ENCODE measurements at places on chromosomes 3 and 15.
A peak's percentile ranks its signal among the peaks of the same experiment; 100 is the strongest.

GRCh38 chr3:125289429-125289981 is 77.0 kb upstream of the SLC12A8 start:
- no peak for DNase-seq

- DNase-seq = no peak
Observed at GRCh38 chr3:122406198-122406597, 9.7 kb downstream of the WDR5B start.

DNA sequence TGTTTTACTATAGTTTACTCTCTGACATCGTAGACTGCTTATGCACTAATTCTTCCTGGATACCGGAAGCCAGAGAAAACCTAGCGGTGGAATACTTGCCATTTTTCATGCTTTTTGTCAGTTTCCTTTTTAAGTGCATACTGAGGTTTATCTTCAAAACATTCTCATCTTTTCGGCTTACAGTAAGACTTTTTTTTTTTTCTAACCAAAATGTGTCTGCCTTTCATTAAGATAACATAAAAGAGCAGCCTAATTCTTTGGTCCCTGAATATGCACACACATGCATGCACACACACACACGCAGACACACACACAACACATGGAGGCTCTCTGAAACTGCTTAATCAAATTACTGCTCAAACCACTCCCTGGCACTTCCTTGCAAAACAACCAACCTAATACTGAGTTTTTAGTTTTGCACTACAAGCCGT is 1.3 kb downstream of the ZNF445 start:
- peak; percentile 39 for DNase-seq

- DNase-seq = no peak
Observed at GRCh38 chr3:44055951-44056350, 185.7 kb upstream of the TOPAZ1 start.

GRCh38 chr15:22810033-22810852 is 23.8 kb downstream of the NIPA1 start:
- no peak for DNase-seq

GRCh38 chr3:171666516-171666915 is 143.8 kb downstream of the PLD1 start:
- no peak for DNase-seq

DNA sequence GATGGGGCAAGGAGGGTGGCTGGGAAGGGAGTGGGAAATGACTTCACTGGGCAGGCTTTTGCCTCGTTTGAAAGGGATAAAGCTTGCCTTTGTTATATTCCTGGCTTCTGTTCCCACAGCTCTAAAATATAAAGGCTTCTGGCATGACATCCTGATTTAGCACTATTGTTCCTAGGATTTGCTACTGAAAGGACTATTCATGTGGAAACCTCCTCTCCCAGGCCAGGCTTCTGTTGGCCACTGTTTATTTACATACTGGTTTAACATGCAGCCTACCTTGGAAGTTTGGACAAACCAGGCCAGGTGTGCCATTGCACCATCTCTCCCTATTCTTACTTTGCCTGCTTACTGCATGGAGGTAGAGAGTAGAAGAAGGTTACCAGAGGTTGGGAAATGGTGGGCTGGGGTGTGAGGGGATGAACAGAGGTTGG is 2.4 kb upstream of the LMCD1 start:
- DNase-seq = no peak

- DNase-seq = peak; percentile 67
Observed at GRCh38 chr3:64150623-64151207, 74.6 kb downstream of the PRICKLE2 start.

- no peak for DNase-seq
Observed at GRCh38 chr3:98806521-98806920, 43.4 kb downstream of the ST3GAL6 start.

DNA sequence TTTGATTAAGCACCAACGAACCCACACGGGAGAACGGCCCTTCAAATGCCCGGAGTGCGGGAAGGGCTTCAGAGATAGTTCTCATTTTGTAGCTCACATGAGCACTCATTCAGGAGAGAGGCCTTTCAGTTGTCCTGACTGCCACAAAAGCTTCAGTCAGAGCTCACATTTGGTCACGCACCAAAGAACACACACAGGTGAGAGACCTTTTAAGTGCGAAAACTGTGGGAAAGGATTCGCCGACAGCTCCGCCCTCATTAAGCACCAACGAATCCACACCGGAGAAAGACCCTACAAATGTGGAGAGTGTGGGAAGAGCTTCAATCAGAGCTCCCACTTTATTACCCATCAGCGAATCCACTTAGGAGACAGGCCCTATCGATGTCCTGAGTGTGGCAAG is 8.7 kb downstream of the ZNF774 start:
- DNase-seq = no peak

GRCh38 chr3:25438791-25439555 is 10.9 kb downstream of the RARB start:
- no peak for DNase-seq

GRCh38 chr15:92606126-92606835 is 49.3 kb downstream of the FAM174B start:
- DNase-seq = no peak

DNA sequence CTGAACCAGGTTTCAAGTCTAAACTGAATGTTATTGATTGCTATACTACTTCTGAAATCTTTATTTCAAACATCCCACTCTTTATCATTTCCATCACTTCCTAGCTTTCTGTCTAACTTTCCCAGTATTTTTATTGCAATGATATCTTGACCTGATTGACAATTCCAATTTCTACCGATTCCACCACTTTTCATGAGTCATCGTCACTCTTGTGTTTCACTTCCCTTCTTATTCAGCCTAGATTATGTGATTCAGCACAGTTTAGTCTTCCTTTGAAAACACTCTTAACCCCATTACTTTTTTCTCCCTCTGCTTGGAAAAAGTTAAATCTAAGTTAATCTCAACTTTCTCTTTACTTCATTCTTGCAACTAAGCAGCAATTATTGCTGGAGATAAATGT is 62.6 kb downstream of the SLC7A14 start:
- DNase-seq = peak; percentile 63

DNA sequence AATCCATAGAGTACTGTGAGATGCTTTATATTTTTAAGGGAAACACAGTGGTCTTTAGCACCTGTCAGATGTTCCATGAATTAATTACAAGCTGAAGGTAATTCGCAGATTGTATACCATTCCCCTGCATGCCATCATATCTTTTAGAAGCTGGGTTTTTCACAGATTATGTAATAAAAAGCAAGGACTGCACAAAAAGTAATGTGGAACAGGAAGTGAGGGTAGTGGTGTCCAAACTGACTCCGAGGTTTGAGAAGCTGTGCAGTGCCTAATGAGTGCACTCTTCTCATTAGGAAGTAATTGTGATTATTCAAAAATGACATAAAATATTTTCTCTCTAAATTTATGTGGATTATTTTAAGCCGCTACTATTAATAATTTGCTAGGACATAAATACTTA is 123.2 kb downstream of the GOLIM4 start:
- no peak for DNase-seq

GRCh38 chr15:99326235-99326634 is 75.0 kb downstream of the LRRC28 start:
- no peak for DNase-seq

- no peak for DNase-seq
Observed at GRCh38 chr3:127121885-127122284, 71.0 kb upstream of the PRR23E start.

DNA sequence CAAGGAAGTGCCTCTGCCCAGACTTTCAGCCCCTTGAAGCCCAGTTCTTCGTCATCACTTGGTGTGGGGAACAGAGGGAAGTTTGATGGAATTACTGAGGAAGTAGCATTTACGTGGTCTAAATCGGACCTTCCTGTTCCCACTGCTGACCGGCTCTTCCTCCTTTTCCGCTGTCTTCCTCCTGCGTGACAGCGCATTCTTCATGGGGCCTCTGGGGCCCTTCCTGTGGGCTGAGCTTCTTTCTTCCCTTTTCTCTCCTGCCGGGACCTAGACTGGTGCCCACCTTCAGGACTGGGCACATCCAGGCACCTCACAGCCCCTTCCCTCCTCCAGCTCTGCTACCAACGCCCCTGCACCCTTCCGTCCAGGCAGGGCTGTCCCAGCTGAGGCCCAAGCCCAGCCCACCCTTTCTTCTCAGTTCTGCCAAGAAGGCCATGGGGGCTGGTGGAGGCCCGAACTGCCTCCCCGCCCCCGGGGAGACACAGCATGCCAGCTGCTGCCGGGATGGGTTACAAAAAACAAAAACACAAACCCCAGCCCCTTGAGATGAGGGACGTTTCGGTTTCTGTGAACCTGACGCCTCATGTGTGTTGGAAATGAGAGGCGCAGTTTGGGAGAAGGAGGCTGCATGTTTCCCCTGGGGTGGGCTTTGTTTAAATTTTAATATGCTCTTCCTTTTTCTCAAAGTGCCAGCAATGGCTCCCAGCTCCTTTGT is 19.1 kb downstream of the ZNF710 start:
- DNase-seq = no peak

DNA sequence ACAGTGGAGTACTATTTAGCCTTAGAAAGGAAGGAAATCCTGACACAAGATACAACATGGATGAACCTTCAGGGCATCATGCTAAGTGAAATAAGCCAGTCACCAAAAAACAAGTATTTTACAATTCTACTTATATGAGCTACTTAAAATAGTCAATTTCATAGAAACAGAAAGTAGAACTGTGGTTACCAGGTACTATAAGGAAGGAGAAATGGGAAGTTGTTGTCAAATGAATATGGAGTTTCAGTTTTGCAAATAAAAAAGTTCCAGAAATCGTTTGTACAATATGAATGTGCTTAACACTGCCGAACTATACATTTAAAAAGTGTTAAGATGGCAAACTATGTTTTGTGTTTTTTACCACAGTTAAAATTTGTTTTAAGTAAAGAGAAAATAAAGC is 26.8 kb downstream of the TRANK1 start:
- DNase-seq = no peak

DNA sequence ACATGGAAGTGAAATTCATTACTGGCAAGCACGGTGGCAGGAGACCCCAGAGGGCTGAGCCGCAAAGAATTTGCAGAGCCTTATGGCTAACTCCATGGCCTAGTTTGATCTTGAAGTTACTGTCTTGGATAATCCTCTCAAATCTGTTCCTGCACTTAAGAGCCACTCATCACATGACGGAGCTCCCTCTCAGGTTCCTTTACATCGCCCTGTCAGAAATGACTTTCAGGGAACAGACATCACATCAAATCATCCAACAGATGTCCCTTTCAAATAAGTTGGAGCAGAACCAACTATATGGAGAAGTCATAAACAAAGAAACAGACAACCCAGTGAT is 328.8 kb upstream of the THBS1 start:
- DNase-seq = no peak

- peak; percentile 84 for DNase-seq
Observed at GRCh38 chr3:172673210-172673679, 37.6 kb downstream of the NCEH1 start.

DNA sequence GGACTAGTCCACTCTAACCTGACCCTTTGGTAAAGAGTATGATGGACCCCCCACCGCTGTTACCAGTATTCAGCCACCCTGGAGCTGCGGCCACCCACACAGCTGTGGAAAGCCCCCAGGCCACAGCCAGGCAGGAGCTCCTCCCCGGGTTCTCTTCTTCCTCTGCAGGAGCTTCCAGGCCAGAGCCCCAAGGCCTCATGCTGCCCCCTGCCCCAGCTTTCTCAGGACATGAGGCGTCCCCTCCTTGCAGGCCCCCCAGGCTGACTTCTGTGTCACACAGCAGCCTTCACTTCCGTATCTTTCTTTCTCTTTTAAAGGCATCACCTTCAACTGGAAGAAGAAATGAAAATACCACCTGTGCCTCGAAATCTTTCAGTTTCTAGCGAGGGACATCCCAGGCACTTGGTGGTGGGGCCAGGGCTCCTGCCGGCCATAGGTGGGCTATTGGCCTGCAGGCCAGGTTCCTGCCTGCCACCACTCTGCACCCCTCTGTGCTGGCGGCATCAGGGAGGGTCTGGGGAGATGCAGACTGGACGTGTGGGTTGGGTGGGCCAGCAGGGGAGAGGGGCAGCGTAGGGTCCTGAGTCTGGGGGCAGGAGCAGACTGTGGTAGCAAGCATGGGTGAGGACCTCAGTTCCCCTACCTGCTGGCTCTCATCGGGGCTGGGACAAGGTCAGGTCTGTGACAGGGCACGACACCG is 19.9 kb downstream of the KLF13 start:
- DNase-seq = no peak

GRCh38 chr3:133408961-133409360 is 9.1 kb downstream of the BFSP2 start:
- DNase-seq = no peak

DNA sequence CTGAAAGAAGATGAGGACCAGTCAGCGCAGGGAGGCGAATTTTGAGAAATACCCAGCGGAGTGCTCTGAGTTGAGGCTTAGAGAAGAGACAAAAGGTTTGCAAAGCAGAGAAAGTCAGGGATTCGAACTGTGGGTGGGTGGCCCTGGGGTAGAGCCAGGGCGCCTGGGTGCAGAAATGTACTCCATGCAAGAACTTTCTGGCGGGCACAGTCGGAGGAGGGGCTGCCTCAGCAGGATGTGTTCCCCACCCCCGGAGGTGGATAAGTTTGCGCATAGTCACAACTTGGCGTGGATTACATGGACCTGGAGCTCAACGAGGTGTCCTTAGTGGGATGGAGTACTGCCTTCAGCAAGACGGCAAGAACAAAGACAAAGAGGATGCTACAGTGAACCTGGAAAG is 117.3 kb upstream of the ALDH1A3 start:
- DNase-seq = no peak

- peak; percentile 95 for DNase-seq
Observed at GRCh38 chr3:98977520-98977919, 76.0 kb upstream of the DCBLD2 start.

GRCh38 chr15:85112997-85113396 is 131.3 kb downstream of the PDE8A start:
- DNase-seq = no peak

GRCh38 chr3:124201786-124202185 is 209.9 kb upstream of the ROPN1 start:
- DNase-seq = no peak

DNA sequence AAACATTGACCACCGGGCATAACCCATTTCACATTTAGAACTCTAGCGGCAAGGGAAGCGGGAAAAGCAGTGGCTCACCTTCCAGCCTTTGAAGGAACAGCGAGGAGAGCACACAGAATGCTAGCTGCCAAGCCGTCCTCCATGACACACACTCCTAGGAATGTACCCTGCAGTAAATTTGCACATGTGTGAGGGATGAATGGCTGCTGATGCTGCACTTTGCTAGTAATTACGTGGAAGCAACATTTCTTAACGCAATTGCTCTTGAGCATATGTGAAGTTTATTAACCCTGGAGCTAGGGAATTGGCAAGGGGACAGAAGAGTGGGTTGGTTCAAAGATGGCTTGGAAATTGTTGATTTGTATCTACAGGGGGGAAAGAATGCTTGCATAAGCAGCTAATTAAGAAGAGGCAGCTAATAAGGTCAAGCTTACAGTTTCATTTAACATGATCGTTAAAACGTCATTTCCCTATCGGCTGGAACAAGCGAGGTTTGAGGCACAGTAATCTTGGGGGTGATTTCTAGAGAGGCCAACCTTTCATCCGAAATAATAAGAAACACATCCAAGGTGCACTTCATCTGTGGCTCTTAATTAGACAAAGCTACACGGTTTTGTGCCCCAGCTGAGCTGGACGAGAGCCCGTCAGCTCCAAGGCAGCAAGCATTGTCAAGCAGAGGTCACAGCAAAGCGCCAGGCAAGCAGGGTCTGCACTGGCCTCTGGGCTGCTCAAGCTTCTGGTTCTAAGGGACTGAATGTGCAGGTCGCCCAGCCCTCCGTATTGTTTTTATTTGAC is 123.4 kb downstream of the CHSY1 start:
- peak; percentile 99 for DNase-seq

GRCh38 chr3:117955196-117955595 is 1079.5 kb downstream of the IGSF11 start:
- DNase-seq = no peak

GRCh38 chr3:64311424-64312061 is 86.3 kb upstream of the PRICKLE2 start:
- DNase-seq = peak; percentile 41

All from fibroblast of mammary gland (primary cell).